ENCODE measurements at places on chromosomes 2 and 18. TPM values are rescaled to one million over a fixed set of nuclear protein-coding genes. Genes with fewer than 3 reads are reported as not detected.

The TMEM247 gene
- not detected for total RNA-seq

The TUBB8B gene
- not detected for total RNA-seq

The TDRD15 gene
- not detected for total RNA-seq

The MATN3 gene
- total RNA-seq: 0.77 TPM

The TMEM182 gene
- total RNA-seq: 2.1 TPM

The C1QL2 gene
- not detected for total RNA-seq

The COBLL1 gene
- total RNA-seq: 2.5 TPM

The ACADL gene
- 0.26 TPM for total RNA-seq

The SIX2 gene
- not detected for total RNA-seq

The CYTIP gene
- 0.16 TPM for total RNA-seq

The ZC3H6 gene
- total RNA-seq: 4.3 TPM

The HES6 gene
- 0.47 TPM for total RNA-seq

The ALPP gene
- total RNA-seq: not detected

The NCKAP5 gene
- 1.1 TPM for total RNA-seq

The ERBB4 gene
- not detected for total RNA-seq

The NCKAP1 gene
- total RNA-seq: 66.2 TPM

The ABCA12 gene
- 0.09 TPM for total RNA-seq

All from bronchial smooth muscle cell (primary cell).